ENCODE measurements at places on chromosomes 13 and 19.

GRCh38 chr19:17406046-17406886, 836 bp upstream of the BST2 start:
- DNase-seq, result peak; percentile 32

DNA sequence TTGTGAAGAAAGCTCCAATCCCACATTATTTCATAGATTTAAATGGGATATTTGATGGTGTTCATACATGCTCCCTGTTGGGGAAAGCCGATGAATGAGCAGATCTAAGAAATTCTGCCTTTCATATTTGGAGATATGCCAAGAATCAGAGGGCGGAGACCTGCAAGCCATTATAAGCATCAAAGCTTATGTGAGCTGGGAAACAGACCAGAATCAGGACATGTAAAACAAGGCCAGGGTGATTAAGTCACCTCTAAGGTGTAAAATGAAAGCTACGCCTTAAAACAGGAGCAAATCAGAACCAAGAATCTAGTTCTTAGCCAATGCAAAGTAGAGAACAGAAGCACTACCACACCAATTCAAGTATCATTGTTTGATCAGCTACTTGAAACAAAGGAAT, 392.4 kb downstream of the DCT start:
- no peak for DNase-seq

- DNase-seq, result no peak
Measured at GRCh38 chr13:106275446-106276032, 259.9 kb downstream of the EFNB2 start.

DNA sequence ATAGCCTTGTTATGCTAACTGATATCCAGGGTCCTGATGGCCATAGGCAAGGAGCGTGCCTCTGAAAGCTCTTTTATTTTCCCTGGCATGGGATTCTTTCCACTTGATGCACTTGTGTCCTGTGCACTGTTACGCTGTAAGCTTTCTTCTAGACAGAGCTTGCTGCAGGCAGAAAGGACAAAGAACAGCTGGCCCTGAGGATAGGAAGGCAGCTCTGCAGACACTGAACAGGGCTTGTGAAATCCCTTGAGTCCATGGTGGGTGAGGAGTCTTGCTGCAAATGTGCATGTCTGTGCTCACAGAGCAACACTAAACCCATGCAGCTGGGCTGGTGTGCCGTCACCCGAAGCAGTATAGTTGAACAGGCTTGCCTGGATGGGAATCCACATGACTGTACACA, 126.6 kb downstream of the AKAP11 start:
- no peak for DNase-seq

- no peak for DNase-seq
Measured at GRCh38 chr13:32114284-32114950, 82.8 kb downstream of the FRY start.

DNA sequence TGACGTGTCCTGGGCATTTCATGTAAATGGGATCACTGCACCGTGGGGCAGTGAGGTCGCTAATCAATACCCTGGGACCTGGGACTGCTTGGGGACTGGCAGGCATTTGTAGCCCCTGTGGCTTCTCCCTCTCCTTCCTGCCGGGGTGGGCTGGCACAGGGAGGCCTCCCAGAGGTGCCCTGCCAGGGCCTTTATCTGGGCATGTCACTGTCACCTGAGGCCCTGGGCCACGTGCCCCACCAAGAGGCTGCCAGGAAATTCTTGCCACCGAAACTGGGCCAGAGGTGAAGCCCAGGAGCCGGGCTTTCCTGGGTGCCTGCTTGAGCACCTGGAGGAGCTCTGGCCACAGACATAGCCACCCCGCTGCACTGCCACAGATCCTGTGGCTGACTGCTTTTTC, 1.8 kb upstream of the NMRK2 start:
- DNase-seq, result no peak

DNA sequence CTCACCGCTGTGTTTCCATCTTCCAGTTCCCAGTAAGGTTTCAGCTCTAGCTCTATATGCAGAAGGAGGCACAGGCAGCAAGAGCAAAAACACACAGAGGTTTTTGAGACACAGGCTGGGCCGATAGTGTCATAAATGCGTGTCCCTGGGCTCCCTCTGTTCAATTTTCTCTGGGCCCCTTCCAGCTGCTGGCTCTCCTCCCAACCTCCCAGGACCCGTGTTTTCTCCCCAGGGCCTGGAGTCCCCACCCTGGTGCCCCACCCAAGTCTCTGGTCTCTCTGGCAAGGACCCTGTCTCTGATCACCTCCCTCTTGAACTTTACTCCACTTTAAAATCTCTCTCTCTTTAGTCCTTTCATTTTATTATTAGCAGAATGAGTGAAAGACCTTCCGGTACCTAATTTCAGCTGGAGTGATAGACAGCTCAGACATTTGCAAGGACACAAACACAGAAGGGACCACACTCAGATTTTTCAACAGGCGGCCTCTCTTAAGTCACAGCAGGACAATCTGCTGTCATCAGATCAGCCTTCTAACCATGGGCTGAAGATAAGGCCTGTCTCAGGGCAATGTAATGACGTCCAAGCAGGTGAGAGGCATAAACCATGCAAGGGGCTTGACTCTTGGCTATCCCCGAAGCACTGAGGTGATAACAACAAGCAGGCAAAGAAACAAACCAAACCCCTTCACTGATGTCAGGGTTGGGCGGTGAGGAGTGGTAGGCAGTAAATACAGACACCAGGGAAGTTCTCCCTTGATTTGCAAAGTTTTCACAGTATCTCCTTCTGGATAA, 190.0 kb upstream of the IRS2 start:
- no peak for DNase-seq

- no peak for DNase-seq
Measured at GRCh38 chr13:43953370-43953769, 73.7 kb downstream of the LACC1 start.

- DNase-seq, result no peak
Measured at GRCh38 chr13:37529751-37530385, 68.7 kb downstream of the POSTN start.

DNA sequence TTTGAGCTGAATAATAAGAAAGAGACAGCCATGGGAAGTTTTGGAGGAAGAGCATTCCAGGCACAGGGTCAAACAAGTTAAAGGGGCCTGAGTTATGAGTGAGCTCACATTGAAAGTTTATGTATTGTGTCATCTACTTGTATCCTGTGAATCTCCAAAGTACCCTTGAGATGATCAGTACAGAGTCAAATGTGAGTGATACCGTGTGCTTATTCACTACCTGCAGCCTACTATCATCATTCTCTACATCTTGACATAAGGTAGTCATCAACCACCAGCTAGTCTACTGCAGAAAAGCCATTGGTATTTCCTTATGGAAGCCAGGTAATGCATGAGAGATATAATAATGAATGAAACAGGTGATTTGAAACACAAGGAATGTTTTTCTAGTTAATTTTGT, 3.0 kb upstream of the KCTD12 start:
- DNase-seq, result no peak

GRCh38 chr19:1474765-1475351, 4.2 kb downstream of the C19orf25 start:
- no peak for DNase-seq

DNA sequence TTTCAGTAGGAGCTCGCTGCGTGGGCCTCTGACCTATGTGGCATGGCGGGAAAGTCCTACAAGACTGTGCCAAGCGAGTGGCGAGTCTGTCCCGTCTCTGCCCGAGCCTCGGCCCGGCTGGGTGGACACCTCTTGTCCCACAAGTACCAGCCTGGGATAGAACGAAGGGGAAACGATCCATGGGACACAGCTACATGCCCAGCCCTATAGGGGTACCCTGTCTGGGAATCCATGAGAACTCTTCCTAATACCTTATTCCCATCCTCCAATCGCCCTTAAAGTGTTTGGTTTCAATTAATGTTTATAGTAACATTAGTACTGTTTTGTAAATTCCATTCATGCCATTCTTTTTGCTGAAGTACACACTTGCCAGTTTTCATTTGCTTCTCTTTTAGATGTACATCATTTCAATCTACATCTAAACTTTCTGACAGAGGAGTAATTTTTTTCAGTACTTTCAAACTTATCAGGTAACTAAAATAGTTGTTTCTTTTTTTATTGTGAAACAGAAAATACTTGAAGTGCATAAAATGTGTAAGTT, 667 bp upstream of the ZNF790 start:
- DNase-seq, result no peak

DNA sequence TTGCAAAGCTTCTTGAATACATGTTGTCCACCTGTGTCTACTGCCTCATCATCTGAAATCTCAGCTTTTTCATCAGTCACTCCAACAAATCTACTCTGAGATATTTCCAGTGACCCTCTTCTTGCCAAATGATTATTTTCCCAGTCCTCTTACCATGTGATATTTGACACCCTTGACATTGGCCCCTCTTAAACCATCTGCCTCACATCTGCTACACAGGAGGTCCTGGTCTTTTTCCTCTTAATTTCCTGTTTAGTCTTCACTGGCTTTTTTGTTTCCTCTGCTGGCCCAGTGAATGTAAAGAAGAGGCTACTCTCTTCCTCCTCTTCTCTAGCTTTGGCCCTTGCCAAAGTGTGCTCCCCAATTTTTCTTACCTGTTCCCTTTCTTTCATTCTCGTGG, 218.7 kb downstream of the DNAJC15 start:
- DNase-seq, result no peak

GRCh38 chr19:51439021-51439465, 19.2 kb downstream of the SIGLEC8 start:
- peak; percentile 62 for DNase-seq

DNA sequence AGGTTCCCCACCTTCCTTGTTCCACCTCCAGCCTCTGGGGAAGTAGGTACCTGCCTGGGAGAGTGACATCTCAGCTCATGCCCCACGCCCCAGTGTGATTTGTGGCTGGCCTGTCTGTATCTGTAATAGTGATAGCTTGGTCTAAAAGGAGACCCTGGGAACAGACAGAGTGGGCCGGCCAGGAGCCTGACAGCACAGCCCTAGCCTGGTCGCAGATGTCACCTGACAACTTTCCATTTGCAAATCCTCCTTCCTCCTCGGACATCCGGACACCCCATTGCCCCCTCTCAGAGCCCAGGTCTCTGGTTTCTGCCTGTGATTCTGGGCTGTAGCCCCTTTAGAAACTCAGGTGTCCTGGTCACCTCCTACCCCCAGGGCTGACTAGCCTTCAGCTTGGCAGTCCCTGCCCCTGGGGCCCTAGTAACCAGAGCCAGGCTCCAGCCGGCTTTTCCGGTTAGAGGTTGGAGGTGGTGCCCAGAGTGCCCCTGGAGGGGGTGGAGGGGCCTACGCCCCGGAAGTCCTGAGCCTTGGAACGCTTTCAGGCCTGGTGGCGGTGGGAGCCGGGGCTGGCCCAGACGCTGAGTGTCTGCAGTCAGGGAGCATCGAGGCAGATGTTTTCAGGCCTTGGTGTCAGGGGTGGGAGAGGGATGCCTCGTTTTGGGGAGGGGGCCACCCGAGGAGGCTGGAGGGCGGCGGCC, 6.5 kb downstream of the LRRC8E start:
- no peak for DNase-seq

DNA sequence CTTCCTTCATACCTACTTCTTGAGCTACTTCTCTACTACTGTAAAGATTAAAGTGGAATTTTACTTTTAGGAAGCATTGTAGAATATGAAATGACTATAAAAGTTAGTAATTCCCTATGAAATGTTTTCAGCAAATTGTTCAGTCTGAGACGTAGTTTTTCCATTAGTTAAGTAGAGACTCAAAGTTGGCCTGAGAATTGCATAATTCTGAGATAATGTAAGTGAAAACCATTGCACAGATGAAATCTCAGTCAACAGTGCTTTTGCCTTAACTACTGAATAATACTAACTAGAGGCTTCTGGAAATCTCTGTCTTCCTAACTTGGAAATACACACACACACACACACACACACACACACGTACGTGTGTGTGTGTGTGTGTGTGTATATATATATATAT, 125.9 kb downstream of the FGF14 start:
- no peak for DNase-seq

DNA sequence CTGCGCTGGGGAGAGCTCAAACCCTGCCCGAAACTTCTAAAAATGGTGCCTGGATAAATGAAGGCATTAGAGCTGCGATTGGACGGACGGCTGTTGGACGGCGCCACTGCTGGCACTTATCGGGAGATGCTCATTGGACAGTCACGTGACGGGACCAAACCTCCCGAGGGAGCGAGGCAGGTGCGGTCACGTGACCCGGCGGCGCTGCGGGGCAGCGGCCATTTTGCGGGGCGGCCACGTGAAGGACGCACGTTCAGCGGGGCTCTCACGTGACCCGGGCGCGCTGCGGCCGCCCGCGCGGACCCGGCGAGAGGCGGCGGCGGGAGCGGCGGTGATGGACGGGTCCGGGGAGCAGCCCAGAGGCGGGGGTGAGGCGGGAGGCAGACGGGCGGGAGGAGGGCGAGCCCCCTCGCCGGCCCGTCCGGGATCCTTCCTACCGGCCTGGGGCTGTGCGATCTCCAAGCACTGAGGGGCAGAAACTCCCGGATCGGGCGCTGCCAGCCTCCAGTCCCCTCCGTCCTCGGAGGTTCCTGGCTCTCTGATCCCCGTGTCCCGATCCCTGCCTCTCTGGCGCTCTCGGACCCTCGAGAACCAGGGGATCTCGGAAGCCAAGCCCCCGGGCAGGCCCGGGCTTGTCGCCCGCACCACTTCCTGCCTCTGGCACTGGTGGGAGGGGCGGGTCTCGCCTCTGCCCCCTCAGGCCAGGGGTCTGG, at the start of gene BAX:
Gene BAX (plus strand): TSS at position 281 of the 713 bp plus-strand sequence. CDS start 54 bp downstream, at position 335.
- DNase-seq, result peak; percentile 87

DNA sequence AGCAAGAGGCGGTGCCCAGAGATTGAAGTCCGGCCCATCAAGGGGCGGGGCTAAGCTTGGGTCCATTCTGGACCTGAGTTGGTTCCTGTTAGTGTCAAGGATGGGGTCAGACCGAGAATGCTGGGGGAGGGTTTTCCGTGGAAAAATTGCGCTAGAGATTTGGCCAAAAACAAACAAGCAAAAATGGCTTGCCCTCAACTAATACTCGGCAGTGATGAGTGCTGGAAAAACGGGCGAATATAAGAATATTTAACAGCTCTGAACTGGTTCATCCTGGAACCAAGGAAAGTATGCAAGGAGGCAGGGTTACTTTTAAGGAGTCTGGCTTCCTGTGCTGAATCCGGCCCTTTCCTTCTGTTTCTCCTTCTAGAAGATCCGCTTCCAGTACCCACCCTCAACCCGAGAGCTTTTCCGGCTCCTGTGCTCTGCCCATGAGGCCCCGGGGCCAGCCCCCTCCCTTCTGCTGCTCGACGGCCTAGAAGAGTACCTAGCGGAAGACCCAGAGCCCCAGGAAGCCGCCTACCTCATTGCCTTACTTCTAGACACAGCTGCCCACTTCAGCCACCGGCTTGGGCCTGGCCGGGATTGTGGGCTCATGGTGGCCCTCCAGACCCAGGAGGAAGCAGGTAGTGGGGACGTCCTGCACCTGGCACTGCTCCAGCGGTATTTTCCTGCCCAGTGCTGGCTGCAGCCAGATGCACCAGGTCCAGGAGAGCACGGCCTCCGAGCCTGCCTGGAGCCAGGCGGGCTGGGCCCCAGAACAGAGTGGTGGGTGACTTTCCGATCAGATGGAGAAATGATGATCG, 880 bp downstream of the SWSAP1 start:
- peak; percentile 82 for DNase-seq

DNA sequence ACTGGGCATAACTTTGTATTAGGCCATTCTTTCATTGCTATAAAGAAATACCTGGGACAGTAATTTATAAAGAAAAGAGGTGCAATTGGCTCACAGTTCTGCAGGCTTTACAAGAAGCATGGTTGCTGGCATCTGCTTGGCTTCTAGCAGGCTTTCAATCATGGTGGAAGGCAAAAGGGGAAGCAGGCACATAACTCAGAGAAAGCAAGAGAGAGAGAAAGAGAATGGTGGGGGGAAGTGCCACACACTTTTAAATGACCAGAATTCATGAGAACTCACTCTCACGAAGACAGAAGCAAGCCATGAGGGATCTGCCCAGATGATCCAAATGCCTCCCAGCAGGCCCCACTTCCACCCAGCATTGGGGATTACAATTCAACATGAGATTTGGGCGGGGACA, 179.7 kb downstream of the SPRY2 start:
- DNase-seq, result no peak
